Breast epithelium (tissue), 4 donors: ENCODE measurements at places on chromosomes 13 and 19.
A peak's percentile ranks its signal among the peaks of the same experiment; 100 is the strongest.

- H3K36me3 ChIP-seq = no peaks in the 10 kb centered on the region
- H3K27me3 ChIP-seq = no peaks in the 10 kb centered on the region
Measured at GRCh38 chr13:99258210-99258860, at the start of gene GPR18. GPR18 (minus strand) TSS chr13:99258379; CDS start chr13:99255872, 2,507 bp downstream.

DNA sequence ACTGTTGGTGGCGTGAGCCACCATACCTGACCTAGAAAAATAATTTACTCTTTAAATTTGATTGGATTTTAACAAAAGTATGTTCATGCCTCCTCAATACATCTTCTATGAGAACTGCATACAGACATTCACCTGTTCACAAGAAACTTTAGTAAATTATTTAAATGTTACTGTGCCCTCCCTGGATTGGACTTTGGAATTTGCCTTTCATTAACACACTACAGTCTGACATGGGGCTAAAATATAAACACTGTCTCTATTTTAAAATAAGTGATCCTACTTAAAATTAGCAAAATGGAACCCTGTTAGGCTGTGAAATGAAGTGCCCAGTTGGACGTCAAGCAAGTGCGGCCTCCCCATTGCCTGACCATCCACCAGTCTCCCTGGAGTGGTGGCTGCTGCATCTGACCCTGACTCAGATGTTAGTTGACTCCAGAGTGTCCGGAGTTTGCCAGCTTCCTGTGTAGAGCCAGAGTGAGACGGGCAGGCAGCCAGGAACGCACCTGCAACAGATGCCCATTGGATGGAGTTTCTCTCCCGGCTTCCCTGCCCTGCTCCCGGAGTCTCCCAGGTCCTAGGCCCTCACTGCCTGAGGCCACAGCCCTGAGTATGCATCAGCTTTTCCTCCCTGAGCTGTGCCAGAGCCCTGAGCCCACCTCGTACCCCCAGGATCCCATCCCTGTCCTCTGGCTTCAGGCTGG is 45.9 kb upstream of the ATP11A start:
- H3K27me3 ChIP-seq = peaks cover 13% of the 10 kb centered on the region
- no peaks in the 10 kb centered on the region for H3K36me3 ChIP-seq
- DNase-seq = peak; percentile 31
- H3K4me1 ChIP-seq = no peaks in the 10 kb centered on the region

DNA sequence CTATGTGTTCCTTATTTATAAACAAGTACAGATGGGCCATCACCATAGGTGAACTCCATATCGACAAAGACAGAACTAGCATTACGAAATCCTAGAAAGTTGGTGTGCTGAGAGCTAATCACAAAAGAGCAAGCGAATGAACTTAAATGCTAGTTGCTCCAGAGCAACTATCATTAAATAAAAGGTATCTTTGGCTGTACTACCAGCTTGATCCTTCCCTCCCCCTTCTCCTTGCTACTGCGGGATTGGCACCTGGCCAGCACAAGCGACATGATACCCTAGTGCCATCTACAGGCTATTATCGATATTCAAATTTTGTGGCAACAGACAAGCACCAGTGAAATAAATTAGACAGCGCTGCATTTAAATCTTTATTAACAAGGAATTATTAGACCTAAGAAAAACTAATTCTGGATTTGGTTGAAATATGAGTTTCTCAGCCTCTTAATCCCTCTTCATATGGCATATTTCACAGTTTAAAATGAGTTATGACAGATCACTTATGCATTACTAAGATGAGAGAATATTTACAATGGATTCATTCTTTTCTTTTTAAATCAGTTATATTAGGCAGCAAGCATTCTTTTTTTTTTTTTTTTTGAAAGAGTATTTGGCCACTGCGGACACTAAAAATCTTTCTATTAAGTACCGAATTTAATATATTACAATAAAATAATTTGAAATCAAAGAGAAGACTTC is 5.8 kb downstream of the PCDH9 start:
- H3K4me3 ChIP-seq = no peak overlapping the region
- no peak overlapping the region for H3K27ac ChIP-seq
- H3K27me3 ChIP-seq = no peaks in the 10 kb centered on the region
- H3K36me3 ChIP-seq = no peaks in the 10 kb centered on the region

DNA sequence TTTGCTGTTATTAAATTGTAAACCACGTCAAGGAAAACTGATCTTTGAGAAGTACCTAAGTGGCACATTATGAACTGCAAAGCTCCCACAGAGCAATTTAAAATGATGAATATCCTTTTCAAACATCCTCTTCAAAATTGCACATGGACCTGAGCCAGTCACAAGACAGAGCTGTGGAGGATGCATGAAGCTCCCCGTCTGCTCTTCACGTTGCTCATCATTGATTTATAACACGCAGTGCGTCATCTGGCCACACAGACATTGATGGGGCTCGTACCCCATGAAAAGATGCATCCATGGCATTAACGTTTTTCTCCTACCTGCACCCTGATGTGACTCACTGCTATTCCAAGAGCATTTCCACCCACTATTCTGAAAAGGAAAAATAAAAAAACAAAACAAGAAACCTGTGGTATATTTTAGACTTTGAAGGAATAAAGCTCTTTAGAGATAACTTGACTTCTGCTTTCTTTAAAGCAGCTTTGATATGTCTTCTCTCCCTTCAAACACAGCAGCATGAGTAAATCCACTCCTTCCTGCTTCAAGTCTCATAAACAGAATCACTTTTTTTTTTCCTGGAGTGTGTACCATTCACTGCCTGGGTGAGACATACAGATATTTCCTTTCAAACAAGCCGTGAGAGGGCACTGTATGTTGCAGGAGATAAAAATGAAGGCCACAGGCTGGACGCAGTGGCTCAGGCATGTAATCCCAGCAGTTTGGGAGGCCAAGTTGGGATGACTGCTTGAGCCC is 7.2 kb upstream of the SERTM1 start:
- DNase-seq = no peak
- no peak overlapping the region for H3K4me3 ChIP-seq
- no peaks in the 10 kb centered on the region for H3K36me3 ChIP-seq
- no peak overlapping the region for H3K27ac ChIP-seq
- H3K27me3 ChIP-seq = no peaks in the 10 kb centered on the region
- H3K4me1 ChIP-seq = no peaks in the 10 kb centered on the region

DNA sequence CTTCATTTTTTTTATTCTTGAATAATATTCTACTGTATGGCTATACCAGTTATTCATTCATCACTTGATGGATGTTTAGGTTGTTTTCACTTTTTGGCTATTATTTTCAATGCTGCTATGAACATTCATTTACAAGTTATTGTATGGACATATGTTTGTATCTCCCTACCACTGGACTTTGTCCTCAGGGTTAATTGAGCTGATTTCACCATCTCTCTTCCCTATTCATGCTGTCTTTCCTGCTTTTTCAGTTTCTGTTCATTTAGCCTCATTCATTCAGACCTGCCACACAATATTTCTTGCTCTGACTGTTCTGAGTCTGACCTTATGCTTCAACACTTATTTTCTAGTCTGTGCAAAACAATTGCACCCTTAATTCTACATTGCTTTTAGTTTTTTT is 12.3 kb upstream of the C1QTNF9B start:
- DNase-seq = no peak
- no peaks in the 10 kb centered on the region for H3K36me3 ChIP-seq

DNA sequence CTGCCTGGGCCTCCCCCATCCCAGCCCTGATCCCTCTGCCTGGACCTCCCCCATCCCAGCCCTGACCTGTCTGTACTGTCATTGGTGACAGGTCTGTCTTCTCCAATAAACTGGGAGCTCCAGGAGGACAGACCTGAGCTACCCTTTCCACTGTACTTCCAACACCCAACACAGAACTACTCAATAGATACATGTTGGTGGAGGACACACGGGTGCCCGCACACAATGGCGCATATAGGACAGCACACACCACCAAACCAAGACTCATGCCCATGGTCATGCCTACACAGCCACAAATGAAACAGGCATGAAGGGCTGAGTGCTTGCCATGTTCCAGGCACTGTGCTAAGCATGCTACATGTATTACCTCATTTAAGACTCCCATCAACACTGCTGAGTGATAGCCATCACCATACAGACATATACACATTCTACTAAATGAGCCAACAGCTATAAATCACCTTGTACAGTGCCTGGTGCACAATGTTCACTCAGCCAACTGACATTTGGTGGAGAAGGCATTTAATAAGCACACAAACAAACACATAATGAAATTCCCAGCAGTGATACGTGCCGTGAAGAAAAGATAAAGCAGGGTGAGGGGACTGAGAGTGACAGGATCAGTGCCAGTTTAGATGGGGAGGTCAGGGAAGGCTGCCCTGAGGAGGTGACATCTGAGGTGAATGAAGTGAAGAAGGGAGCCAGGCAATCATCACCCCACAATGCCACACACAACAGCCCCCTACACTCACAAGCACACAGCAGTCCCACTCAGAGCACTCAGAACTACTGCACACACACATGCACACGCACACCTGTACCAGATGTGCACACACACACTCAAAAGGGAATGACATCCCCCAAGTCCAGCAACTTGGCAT is 857 bp downstream of the POU2F2 start:
- H3K4me1 ChIP-seq = no peaks in the 10 kb centered on the region
- H3K36me3 ChIP-seq = no peaks in the 10 kb centered on the region
- H3K27me3 ChIP-seq = peaks cover 12% of the 10 kb centered on the region

DNA sequence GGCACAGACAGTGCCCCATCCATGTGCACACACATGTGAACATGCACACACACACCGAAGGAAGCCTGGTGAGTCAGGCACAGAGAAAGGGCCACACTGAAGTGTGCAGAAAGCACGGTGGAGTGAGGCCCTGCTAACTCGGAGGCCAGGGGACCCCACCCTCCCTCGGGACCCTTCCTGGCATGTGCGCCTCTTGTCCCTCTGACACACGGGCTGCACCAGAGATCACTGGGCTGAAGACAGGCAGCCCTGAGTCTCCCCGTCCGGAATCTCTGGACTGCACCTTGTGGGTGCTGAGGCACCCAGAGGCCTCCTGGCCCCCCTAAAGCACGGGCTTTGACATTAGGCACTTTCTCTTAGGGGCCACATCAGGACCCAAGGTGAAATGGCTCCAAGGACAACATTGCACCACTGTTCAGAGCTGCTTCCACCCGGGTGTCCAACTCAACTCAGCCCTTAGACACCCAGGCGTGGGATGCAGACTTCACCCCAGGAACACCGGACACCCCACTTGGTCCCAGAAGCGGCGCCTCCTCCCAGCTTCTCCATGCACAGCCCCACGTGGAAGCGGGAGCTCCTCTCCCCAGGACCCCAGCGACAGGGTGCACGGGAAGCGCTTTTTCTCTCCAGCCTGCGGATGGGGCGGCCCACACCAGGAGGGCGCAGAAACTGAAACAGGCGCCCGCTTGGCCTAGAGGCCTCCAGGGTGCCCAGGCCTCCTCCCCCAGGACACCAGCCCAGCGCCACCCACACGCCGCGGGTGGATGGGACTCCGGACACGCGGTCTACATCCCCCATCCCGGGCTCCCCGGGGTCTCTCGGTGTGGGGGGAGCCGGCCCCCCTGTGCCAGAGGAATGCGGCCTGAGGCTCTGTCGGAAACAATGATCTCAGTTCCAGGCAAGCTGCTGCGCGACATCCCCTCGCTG is 90.2 kb downstream of the SPACA7 start:
- no peaks in the 10 kb centered on the region for H3K36me3 ChIP-seq
- H3K4me3 ChIP-seq = no peak overlapping the region
- no peak overlapping the region for H3K27ac ChIP-seq
- H3K4me1 ChIP-seq = no peaks in the 10 kb centered on the region

GRCh38 chr19:4007836-4008539 is 452 bp downstream of the PIAS4 start:
- H3K36me3 ChIP-seq = no peaks in the 10 kb centered on the region
- no peak for DNase-seq
- peak overlapping the region; percentile 97 for H3K4me3 ChIP-seq
- H3K4me1 ChIP-seq = peaks cover 4% of the 10 kb centered on the region

DNA sequence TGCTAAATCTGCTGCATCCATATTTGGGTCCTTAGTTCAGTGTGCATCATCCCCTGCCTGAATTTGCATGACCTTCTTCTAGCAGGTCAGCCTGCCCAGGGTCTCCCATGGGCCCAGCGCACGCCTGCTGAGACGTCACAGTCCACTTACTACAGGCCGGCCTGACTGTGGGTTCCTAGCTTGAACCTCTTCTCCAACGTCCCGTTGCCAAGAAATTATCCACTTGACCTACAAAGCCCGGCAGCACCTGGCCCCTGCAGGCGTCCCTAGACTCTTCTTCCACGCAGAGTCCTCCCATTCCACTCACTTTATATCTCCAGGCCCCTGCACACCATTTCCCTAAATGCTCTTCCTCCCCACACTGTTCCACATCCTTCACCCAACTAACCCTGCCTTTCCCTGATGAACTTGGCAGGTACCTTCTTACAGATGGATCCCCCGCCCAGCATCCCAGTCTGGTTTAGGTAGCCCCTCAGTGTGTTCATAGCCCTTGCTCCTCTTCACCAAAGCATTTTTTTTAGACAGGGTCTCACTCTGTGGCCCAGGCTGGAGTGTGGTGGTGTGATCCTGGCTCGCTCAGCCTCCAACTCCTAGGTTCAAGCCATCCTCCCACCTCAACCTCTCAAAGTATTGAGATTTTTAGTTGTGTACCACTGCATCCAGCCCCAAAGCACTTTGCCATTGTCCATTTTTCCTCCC is 155.0 kb upstream of the SOX1 start:
- no peaks in the 10 kb centered on the region for H3K4me1 ChIP-seq
- H3K36me3 ChIP-seq = no peaks in the 10 kb centered on the region
- H3K27ac ChIP-seq = no peak overlapping the region
- H3K4me3 ChIP-seq = no peak overlapping the region
- DNase-seq = no peak

- no peak overlapping the region for H3K27ac ChIP-seq
- DNase-seq = no peak
- no peaks in the 10 kb centered on the region for H3K27me3 ChIP-seq
- no peaks in the 10 kb centered on the region for H3K36me3 ChIP-seq
Measured at GRCh38 chr13:82791035-82791434, 1091.2 kb downstream of the SLITRK1 start.

DNA sequence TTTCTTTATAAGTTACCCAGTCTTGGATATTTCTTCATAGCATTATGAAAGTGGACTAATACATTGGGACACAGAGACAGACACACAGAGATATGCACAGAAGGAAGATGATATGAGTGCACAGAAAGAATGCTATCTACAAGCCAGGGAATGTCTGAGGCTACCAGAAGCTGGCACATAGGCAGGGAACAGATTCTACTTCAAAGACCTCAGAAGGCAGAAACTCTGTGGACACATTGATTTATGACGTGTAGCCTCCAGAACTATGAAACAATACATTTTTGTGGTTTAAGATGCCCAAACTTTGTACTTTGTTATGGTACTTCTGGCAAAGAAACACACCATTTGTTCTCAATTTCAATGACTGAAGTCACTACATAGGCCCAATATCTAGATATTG is 556.7 kb downstream of the PCDH9 start:
- no peak overlapping the region for H3K27ac ChIP-seq
- DNase-seq = no peak
- no peaks in the 10 kb centered on the region for H3K27me3 ChIP-seq

- no peak for DNase-seq
- H3K27me3 ChIP-seq = no peaks in the 10 kb centered on the region
- H3K4me3 ChIP-seq = no peak overlapping the region
- no peaks in the 10 kb centered on the region for H3K36me3 ChIP-seq
- no peaks in the 10 kb centered on the region for H3K4me1 ChIP-seq
Measured at GRCh38 chr13:39918620-39919236, 263.3 kb downstream of the COG6 start.

- no peak for DNase-seq
- H3K4me1 ChIP-seq = no peaks in the 10 kb centered on the region
- H3K36me3 ChIP-seq = no peaks in the 10 kb centered on the region
- H3K4me3 ChIP-seq = no peak overlapping the region
Measured at GRCh38 chr13:28340272-28340793, 154.6 kb downstream of the FLT1 start.

- H3K27me3 ChIP-seq = no peaks in the 10 kb centered on the region
- H3K36me3 ChIP-seq = no peaks in the 10 kb centered on the region
- no peak for DNase-seq
- H3K4me3 ChIP-seq = no peak overlapping the region
Measured at GRCh38 chr13:54373211-54373610, 1344.6 kb downstream of the OLFM4 start.
